ENCODE measurements at places on chromosomes 7 and 10.
A peak's percentile ranks its signal among the peaks of the same experiment; 100 is the strongest.

DNA sequence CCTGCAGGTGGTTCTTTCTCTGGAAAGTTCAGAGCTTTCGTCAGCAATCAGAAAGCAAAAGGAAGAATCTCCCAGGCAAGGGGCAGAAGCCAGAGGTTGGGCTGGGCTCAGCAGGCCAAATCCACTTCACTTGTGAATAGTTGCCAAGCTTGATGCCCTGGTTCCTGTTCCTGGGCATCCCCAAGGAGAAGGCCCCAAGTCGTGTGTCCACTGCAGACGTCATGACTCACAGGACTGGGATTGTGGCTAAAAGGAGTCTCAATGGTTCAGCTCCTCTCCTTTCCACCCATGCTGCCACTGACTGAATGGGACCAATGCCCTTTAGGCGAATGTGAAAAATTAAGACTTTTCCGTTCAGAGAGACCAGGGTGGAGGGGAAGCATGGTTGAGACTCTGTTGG lies 38.6 kb upstream of the TRIM8 start:
- no peak for DNase-seq

DNA sequence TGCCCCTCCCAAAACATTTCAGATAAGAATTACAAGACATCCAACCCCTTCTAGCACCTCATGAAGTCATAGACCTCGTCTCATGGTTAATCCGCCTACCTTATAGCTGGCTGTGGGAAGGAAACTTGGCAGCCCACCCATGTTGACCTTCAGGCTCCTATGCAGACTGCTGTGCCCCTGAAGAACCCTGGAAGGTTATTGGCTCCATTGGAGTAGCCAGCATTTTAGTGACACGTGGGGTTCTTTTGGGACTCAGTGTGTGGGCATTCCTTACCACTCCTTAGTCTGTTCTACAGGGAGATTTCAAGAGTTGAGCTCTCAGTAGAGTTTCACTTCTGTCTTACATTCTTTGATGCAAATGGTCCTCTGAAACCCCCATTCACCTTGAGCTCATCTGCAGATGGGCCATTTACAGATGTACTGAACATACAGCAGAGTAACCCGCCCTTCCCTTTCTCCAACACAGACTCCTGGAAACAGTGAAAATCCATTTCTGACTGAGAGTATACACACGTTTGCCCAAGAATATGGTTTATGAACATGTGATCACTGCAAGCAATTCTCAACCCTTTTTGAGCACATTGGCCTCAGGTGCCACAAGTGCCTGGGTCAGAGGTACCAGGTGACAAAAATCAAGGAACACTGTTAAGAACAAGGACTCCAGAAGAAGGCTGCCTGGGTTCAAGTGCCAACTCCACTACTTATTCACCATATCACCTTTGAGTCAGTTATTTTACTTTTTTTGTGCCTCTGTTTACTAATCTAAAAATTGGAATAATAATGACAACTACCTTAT lies 54.0 kb upstream of the HECW1 start:
- DNase-seq = no peak

- DNase-seq = no peak
Observed at GRCh38 chr7:93725954-93726353, 151.4 kb upstream of the CALCR start.

GRCh38 chr10:91017198-91017597 lies 96.3 kb upstream of the ANKRD1 start:
- DNase-seq = no peak

DNA sequence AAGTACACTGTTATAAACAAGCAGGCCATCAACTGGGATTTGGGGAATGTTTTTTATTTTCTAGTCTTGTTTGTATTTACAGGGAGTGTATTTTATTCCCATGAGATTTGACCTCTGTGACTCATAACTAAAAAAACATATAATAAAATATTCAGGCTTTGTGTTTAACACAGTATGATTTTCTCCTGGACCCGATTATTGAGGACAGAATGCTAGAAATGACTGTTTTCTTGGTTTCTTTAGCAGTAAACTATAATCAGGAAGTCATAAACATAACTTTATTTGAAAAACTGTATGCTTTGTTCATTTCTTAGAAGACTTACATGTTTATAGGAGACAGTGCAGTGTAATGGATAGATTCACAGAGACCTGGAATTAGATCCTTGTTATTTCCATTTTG lies 2.1 kb downstream of the NHLRC2 start:
- peak; percentile 27 for DNase-seq

- no peak for DNase-seq
Observed at GRCh38 chr10:21811245-21811585, 192.3 kb downstream of the DNAJC1 start.

GRCh38 chr7:21135437-21135836 lies 292.4 kb upstream of the SP4 start:
- no peak for DNase-seq

DNA sequence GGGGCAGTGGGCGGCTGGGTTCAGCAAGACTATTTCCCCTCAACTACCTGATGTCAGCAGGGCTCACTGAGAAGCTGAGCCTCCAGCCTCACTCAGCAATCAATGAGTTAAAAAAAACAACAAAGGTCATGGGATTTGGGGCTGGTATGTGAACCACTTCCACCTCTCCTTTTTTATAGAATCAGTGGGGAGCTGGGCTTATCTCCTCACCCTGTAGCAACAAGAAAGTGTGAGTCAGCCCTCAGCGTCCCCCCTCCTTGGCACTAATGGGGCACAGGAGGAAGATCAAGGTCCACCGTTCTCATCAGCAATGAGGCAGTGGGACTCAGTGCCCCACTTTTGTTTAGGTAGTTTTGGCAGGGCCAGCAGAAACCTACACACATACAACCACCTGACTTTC lies 823.5 kb upstream of the POM121L12 start:
- DNase-seq = no peak

DNA sequence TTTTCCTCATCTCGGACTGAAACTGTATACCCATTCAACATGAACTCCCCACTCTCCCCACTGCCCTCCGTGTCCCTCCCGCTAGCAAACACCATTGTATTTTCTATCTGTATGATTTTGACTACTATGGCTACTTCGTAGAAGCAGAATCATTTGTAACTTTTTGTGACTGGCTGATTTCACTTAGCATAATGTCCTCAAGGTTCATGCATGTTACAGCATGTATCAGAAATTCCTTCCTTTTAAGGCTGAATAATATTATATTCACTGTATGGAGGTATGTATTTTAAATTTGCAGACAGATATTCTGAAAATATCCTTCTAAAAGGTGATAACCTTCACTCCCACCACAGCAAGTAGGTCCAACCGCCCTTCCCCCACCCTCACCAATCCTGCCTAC lies 42.9 kb upstream of the MMD2 start:
- no peak for DNase-seq

DNA sequence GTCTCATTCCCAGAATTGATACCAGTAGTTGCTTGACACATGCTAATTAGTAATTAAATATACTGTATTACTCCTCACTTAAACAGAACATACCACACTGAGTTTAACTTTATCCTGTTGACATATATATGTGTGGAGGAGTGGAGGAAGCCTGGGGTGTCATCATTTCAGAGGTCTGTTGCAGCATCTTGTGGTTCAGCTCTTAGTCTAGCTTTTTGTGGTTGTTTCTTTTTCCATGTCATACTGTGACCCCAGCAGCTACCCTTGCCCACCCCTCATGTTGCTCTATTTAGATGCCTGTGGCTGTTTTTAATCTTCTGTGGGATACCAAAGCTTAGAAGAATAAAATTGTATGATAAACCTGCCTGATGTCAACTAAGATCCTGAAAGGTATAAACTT lies 875.4 kb downstream of the LRMDA start:
- peak; percentile 90 for DNase-seq

DNA sequence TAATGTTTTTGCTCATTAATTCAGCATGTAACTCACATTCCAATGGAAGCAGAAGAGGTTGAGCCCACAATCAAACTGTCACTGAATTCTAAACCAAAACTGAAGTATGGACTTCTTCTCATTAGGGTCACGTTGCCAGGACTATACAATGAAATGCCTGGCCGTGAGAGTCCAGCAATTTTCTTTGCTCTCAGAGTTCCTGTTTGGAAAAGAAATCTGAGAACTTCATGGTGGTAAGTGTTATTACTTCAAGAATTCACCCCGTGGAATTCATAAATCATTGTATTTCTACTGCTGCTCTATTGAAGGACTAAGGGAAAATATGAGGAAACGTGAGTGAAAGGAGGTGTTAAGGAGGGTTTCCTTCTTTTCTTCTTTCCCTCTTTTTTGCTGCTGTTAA lies 441.8 kb upstream of the AKR1E2 start:
- DNase-seq = no peak

GRCh38 chr7:143892527-143893300 lies 9.3 kb downstream of the TCAF1 start:
- DNase-seq = peak; percentile 64

GRCh38 chr10:630581-631073 lies 58.8 kb downstream of the DIP2C start:
- DNase-seq = no peak

GRCh38 chr7:74674166-74674565 lies 16.6 kb downstream of the GTF2I start:
- no peak for DNase-seq

DNA sequence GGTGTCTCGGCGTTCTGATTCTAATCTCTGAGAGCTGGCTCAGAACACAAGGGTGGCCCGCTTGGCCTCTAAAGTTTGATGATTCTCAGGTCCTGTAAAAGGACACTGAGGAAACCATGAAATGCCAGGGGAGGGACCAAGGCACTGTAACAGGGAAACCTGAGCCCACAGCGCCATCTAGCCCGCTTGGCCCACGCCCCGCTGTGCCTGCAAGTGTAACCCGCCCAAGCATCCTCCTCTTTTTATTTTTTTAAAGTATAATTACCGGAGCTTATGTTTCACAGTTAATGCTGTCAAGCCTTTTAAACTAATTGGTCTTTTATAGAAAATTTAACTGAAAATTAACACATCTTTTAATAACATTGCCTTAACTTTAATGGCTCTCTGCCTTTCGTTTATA lies 734.7 kb downstream of the KCNMA1 start:
- DNase-seq = peak; percentile 54

- DNase-seq = no peak
Observed at GRCh38 chr7:3918576-3918975, 617.5 kb downstream of the SDK1 start.

GRCh38 chr10:133526957-133527588 lies at the start of gene CYP2E1:
CYP2E1 (plus strand) TSS chr10:133527363; CDS start chr10:133527396, 33 bp downstream.
- no peak for DNase-seq

DNA sequence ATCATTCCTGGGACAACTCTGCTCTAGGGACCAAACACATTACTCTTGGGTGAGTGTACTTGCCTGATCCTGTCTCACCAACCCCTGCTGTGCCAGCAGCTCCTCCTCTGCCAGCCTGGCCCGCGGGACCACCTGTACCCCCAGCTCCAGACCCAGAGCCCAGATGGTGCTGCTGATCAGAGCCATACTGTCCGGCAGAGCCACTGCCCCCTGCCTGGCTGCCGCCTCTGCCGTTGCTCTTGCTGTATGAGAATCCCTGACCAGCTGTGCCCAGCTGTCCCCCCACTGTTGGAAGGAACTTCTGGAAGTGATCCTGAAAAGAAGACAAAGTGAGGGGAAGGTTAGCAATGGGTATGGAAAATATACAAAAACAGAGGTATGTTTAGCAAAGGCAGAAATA lies 6.9 kb downstream of the MYOZ1 start:
- no peak for DNase-seq

DNA sequence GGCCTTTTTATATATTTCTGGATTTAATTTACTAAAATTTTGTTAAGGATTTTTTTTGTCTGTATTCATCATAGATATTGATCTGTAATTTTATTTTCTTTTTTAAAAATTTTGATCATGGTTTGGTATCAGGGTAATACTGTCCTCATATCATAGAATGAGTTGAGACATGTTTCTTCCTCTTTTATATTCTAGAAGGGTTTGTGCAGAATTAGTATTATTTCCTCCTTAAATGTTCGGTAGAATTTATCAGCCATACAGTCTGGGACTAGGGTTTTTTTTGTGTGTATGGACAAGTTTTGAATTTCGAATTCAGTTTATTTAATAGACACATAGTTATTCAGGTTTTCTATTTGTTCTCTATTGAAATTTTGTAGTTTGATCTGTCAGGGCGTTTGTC lies 54.0 kb downstream of the SHOC2 start:
- no peak for DNase-seq

GRCh38 chr10:5563991-5564536 lies 39.3 kb downstream of the CALML3 start:
- peak; percentile 66 for DNase-seq

- DNase-seq = peak; percentile 80
Observed at GRCh38 chr7:143416565-143417149, 8.0 kb upstream of the EPHA1 start.

GRCh38 chr10:28302638-28303488 lies at the start of gene MPP7:
MPP7 (minus strand) TSS chr10:28303064; CDS start chr10:28238604, 64,460 bp downstream.
- DNase-seq = peak; percentile 93

DNA sequence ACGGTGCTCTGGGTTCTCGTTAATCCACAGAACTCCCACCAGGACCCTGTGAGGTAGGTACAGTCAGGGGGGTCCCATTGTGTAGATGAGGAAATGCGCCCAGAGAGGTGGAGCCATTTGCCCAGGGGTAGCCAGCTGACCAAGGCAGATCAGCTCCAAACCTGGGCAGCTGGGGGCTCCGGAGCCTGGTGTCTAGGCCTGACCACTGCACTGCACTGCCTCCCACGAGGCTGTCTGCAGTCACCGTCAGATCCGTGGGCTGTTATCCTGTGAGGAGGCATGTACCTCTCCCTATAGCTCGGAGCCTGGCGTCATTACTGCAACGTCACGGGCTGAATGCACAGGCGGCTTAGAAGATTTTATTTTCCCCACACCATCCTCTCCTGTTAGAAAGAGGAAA lies 411.8 kb upstream of the FOXK1 start:
- DNase-seq = no peak

DNA sequence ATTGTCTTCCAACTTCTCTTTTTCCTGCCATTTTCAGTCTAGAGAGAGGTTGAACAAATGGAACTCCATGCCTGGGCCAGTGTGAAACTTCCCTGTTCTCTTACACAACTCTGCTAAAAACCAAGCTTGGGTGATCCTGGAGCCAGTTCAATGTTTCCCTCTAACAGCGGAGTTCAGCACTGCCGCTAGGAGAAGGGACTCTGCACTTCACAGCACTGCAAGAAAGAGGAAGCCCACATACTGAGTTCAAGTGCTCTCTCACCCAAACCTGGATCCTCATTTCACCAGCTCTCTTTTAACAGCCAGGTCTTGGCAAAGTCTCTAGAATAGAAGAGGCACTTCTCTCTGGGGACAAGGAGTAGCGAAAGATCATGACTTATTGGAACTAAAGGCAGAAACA lies 18.8 kb downstream of the FOXI2 start:
- peak; percentile 71 for DNase-seq

All from NB4 (cell line).